ENCODE measurements at places on chromosomes 1 and 21.
A peak's percentile ranks its signal among the peaks of the same experiment; 100 is the strongest.

DNA sequence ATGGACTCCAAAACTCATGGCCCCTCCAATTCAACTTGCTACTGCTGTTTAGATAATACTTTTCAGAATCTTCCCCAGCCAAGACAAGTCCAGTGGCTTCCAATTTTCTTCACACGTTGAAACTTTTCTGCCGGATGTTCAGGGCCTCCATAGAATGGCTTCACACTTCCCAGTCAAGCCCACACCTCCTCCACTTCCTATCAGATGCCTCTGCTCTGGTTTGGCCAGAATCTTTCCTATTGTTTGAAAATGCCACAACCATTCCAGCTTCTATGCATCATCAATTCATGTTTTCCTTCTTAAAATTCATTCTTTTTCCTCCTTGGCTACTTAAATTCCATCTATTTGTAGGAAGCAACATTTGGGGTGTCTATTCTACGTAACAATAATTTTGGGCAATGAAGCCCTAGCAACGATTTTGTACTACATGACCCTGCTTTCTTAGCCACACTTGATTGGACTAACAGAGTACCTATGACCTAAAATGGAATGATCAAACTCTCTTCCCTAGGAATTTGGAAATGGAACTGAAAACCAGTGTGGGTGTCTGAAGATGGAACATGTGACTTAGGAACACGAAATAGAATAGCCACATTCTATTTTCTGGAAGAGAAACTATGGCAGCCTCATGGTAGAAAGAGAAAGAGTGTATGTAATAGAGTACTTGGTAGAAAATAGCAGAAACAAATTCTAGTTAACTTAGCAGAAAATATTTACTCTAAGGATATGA is 74.1 kb upstream of the CNIH3 start:
- no peak for DNase-seq

GRCh38 chr1:119647734-119648619 is at the start of gene ZNF697:
TSS of gene ZNF697 (minus strand) at chr1:119648266. CDS start at chr1:119626100, 22,166 bp downstream.
- DNase-seq = peak; percentile 84

DNA sequence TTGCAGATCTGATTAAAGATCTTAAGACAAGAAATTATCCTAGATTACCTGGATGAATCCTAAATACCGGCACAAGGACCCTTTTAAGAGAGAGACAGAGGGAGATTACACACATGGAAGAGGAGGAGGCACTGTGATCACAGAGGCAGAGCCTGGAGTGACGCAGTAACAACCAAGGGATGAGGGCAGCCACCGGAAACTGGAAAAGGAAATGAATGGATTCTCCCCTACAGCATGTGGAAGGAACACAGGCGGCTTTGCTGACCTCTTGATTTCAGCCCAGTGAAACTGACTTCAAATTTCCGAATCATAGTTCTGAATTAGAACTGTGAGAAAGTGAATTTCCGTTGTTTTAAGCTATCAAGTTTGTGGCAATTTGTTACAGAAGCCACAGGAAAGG is 50.2 kb upstream of the IVNS1ABP start:
- no peak for DNase-seq

- no peak for DNase-seq
Observed at GRCh38 chr1:231695439-231696255, 69.1 kb downstream of the DISC1 start.

- DNase-seq = peak; percentile 88
Observed at GRCh38 chr1:1602304-1602967, 2.5 kb upstream of the FNDC10 start.

All from GM13977 (cell line).